T-helper 17 cell (primary cell): ENCODE measurements at places on chromosomes 2 and 18. TPM values are rescaled to one million over a fixed set of nuclear protein-coding genes. Genes with fewer than 3 reads are reported as not detected.

DNA sequence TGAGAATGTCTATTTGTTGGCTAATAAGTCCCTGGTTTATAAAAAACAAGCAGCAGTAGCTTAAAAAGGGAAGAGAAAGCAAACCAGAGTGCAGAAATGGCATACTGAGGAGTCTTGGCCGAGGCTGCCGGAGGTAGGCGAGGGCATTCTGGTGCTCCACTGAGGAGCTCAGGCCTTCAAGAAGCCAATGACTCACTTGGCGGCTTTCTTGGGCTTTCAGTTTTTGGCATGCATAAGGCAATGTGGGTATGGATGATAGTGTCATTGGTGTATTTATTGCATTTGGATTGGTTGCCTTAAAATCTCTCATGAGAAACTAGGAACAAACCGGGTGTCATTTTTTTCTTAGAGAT lies 119.6 kb upstream of the ARL5A start:
- DNase-seq: no peak

GRCh38 chr2:103484906-103485305 lies 723.1 kb downstream of the TMEM182 start:
- no peak for DNase-seq

- no peak for DNase-seq
Observed at GRCh38 chr2:158730621-158731140, 64.4 kb upstream of the DAPL1 start.

DNA sequence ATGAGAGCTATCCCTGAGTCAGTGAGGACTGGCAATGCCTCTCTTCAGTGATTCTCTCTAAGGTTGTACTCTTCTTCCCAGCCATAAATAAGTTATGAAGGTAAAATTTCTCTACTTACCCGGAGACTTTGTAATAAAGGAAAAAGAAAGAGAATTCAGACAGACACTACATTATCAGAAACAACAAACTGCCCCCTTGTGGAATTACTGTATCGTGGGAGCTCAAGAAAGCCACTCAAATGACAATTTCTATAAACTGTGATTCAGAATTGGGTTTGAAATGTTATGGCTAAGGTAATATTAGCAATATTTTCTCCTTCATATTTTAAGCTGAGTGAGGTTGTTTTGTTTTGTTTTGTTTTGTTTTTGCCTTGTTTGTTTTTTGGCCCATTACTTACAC lies 155.8 kb upstream of the TANK start:
- no peak for DNase-seq

DNA sequence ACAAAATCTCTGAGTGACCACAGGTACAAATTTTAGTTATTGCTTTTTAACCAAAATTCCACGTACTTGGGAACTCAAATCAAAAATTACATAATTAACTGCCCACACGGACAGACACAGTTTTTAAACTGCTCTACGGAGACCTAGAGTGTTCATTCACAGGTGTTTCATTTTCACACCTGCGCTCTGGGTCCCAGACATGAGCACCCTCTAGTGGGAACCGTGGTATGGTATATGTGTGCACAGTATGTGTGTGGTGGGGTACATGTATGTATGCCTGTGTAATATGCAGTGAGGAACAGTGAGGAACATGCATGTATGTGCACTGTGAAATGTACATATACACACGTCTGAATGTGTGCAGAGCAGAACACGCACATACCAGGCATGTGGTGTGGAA lies 65.0 kb downstream of the PPP4R1 start:
- DNase-seq: no peak

- no peak for DNase-seq
Observed at GRCh38 chr2:171049691-171050090, 111.0 kb downstream of the TLK1 start.

- DNase-seq: no peak
Observed at GRCh38 chr2:88351249-88351601, 101.3 kb downstream of the FOXI3 start.

GRCh38 chr2:4791488-4791887 lies 900.7 kb upstream of the SOX11 start:
- DNase-seq: no peak

- no peak for DNase-seq
Observed at GRCh38 chr18:42078711-42079110, 123.7 kb downstream of the PIK3C3 start.

- no peak for DNase-seq
Observed at GRCh38 chr2:71610671-71611070, 157.3 kb downstream of the DYSF start.

Gene CCBE1
- total RNA-seq: not detected

Gene SP140
- total RNA-seq: 68.2 TPM

Gene SCLY
- total RNA-seq: 15.9 TPM

Gene CETN1
- total RNA-seq: not detected

Gene CTAGE1
- total RNA-seq: not detected
